ENCODE measurements at places on chromosomes 4 and X.

GRCh38 chr4:14018191-14018853 is 390.8 kb upstream of the BOD1L1 start:
- DNase-seq, result no peak

GRCh38 chr4:1309261-1310010 is 19.7 kb downstream of the MAEA start:
- DNase-seq, result peak; percentile 84

DNA sequence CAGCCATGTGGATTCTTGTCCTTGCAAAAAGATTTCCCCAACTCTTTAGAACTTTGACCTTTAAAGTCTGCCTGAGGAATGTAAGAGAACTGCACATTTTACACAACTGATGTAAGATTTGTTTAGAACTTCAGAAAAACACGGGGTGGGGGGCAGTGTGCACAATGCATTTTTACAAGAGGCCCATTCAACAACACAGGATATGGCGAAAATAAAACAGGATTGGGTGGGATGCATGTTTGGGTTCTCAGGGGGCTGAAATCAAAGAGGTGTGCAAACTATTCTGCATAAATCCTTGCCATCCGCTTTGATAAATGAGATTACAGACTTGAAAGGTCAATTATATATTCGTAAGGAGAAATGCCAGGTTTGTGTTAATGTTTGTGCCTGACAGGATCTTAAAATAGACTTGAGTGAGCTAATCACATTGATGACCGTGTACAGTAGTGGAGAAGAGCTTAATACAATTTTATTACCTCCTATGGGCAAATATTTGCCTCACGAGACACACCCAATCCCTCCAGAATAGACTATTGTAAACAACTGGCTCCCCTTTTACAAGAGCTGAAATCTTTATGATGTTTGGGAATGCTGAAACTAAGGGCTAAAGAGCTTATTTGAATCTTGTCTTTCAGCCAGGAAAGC is 184.1 kb upstream of the LEF1 start:
- no peak for DNase-seq

DNA sequence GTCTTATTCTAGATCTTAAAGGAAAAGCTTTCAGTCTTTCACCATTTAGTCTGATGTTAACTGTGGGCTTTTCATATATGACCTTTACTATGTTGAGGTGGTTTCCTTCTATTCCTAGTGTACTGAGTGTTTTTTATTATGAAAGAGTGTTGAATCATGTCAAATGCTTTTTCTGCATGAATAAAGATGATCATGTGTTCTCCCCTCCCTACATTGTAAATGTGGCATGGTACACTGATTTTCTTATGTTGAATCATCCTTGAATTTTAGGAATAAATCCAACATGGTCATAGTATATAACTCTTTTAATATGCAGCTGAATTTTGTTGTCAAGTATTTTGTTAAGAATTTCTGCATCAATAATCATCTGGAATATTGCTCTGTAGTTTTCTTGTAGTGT is 4.3 kb downstream of the CLGN start:
- no peak for DNase-seq

DNA sequence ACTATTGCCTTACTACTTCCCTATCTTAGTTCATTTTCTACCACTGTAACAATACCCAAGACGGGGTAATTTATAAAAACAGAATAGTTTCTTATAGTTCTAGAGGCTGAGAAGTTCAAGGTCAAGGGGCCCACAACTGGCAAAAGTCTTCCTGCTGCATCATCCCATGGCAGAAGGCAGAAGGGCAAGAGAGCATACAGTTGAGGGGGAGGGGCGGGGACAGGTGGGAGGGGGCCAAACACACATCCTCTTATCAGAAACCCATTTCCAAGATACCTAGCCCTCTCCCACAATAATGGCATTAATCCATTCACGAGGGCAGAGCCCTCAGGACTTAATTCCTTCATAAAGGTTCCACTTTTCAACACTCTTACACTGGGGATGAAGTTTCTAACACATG is 690.2 kb downstream of the ADGRL3 start:
- no peak for DNase-seq

DNA sequence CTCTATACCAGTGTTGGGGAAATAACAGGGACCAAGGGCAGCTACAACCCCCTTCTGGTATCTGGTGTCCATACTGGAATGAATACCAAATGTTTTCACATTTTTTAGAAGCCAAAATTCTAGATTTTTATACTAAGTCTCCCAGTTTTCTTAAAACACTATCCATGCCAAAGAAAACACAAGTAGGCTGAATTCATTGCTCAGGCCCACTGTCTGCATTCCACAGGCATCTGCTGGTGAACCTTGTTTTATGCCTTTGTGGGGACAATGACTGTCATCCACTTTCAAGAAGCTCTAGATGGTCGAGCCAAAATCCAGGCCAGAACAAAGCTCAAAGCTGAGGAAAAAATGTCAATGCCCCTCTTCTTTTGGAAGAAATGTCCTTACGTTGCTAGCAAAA is 213.4 kb upstream of the RASGEF1B start:
- no peak for DNase-seq

- DNase-seq, result no peak
Measured at GRCh38 chr4:68797048-68797447, 18.7 kb upstream of the UGT2B10 start.

DNA sequence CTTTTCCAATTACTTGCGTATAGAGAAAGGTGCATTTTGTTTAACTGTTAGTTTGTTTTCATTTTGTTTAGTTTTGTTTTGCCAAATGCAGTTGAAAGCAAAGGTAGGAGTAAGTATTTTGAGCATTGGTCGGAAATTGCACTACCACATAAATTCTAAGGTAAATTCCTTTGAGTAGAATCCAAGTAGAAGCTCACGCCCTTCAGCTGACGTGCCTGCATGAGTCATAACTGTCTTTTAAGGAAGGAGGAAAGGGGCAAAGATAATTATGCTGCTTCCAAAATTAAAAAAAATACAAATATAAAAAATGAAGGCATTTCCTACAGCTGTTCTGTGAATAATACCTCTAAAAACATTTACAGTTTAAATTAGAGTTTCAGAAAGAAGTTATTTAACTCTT is 110.2 kb upstream of the MYOZ2 start:
- no peak for DNase-seq

DNA sequence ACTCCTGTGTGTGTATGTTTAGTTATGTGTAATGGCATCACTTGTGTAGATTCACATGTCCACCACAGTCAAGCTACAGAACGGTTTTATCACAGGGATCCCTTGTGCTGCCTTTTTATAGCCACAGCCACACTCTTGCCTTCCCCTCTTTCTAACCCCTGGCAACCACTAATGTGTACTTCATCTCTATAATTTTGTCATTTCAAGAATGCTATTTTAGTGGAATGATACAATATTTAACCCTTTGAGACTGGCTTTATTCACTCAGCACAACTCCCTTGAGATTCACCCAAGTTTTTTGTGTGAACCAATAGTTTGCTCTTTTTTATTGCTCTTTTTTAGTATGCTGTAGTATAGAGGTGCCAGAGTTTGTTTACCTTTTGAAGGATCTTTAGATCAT is 112.1 kb downstream of the CDKL5 start:
- DNase-seq, result no peak

GRCh38 chrX:99750721-99751120 is 659.4 kb downstream of the PCDH19 start:
- DNase-seq, result no peak

- no peak for DNase-seq
Measured at GRCh38 chr4:41400296-41400695, 137.7 kb upstream of the LIMCH1 start.

- DNase-seq, result no peak
Measured at GRCh38 chr4:38780833-38781484, 1.8 kb downstream of the TLR10 start.

DNA sequence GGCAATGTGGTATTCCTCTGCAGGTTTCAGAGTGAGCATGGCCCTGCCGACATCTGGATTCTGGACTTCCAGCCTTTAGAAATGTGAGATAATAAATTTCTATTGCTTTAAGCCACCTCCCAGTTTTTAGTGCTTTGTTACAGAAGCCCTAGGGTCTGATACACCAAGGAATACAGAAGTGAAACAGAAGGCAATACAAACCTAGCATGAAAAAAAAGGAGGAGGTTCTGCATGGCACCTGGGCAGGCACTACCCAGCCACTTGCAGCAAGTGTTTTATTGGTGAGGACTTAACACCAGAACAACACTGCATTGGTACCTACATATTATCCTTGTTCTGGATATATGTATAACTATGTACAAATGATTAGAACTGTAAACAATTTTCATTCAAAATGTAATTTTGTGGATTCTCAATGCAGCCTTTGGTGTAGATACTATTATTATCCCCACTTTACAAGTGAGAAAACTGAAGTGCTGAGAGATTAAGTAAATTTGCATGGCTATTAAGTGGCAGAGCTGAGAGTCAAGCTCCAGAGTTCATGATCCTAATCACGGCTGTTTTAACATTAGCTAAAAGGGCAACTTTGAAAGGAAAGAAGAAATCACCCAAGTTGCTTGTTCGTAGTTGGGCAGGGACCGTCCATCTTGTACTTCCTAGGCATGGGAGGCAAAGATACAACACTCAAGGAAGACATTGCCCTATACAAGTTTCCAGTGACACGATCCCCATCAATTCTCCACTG is 71.8 kb downstream of the IL21 start:
- DNase-seq, result no peak

- no peak for DNase-seq
Measured at GRCh38 chr4:184385705-184386141, 88.6 kb downstream of the IRF2 start.

DNA sequence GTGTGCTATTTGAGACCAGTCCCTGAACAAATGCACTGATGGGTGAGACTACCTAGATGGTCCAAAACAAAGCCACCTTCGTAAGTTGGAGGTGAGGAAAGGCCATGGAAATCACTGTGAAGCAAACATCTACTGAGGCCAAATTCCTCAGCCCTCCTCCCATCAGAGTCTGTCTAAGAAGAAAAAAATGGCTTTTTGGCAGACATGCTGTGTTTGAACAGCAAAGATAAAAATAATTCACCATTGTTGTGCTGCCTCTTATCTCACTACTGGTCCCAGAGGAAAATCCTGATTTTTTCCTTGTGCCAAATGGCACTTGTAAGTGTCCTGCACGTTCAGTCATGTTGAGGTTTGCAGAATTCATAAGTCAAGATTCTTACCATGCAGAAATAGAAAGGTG is 7.9 kb downstream of the MAGEB18 start:
- no peak for DNase-seq

DNA sequence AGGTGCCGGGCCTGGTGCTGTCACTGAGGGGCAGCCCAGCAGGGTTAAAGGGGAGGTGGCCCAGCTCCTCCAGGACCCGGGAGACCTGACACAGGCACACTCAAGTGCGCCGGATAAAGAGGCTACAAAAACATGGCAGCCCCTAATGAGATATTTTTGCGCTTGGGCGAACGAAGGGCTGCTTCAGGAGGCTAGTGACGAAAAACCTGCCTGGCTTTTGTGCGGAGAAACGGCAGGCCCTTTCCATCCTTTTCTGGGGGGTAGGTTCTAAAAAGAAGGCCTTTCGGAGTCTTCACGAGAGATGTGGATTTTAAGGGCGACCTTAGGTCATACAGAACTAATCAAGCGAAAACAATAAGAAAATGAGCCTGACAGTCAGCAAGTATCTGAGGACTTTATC is 35.5 kb downstream of the HELT start:
- DNase-seq, result no peak

DNA sequence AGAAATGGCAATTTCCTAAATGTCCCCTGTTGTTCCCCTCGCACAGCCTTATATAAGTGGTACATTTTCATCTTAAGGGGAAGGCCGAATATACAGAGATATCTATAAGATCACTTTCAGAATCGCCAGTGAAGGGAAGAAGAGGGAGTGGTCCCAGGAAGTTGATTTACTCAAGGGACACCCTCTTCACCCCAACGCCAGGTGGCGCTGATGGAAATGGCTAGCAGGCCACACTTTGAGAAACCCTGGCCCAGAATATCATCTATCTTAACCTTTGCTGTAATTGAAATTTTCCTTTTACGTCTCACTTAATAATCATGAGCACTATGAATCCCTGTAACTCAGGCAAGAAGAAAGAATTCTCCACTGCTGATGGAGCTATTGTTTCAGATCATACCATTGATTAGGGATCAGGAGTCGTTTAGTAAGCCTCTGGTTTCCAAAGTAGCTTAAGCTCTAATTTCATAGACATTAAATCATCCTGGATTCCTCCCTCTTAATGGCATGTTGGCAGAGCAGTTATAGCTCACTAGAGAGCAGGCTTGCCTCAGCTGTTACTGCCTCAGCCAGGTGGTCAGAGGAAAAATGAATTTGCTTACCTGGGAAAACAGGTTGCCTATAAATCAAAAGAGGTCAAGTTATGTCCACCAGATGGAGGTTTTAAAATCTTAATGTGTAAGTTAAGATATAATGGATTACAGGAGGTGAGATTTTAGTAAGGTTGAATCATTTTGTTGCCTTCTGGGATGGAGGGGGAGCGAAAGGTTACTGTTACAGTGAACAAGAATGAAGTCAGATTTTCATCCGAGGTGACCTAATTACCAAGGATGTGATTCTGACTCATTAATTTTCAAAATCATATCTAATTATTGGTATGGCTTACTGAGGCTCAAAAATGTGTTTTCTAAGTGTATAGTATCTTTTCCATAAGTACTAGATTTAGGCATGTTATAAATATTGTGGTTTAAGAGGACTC is 941.2 kb upstream of the TENM3 start:
- DNase-seq, result no peak

DNA sequence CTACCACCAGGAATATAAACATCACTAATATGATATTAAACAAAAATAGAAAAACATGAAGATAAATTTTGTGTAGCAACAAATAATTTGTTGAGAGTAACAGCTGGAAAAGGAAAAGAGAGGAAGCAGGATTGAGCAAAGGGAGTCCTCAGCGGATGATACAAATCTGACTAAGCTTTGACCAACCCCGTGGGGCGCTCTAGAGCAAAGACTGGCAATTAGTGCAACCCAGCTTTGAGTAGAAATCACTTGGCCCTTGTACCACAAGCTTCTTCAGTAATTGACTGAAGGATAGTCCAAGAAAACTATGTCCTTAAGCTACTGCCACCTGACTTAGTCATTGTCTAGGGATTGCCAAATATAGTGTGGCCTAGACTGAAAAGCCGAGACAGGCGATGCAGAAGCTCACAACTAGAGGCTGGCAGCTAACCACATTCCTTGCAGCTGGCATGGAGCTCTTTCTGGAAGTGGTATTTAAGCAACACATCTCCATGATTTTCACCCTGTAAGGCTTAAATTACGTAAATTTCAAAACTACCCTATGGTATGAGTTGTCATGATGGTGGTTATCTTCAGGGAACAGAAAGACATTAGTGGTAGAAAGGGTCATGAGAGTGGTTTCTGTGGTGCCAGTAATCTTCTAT is 396.0 kb downstream of the PDGFC start:
- no peak for DNase-seq

- DNase-seq, result no peak
Measured at GRCh38 chrX:93259029-93259428, 414.3 kb downstream of the NAP1L3 start.

Data from activated effector memory CD4-positive, alpha-beta T cell treated with anti-CD3 and anti-CD28 coated beads, Interleukin-2, amount 50 U/mL, for 16 hours (primary cell).